Panc1 (cell line): ENCODE measurements at places on chromosomes 3 and 15. TPM values are rescaled to one million over a fixed set of nuclear protein-coding genes. Genes with fewer than 3 reads are reported as not detected.

GRCh38 chr3:67897351-67898336, 243.2 kb upstream of the SUCLG2 start:
- no peak for DNase-seq

GRCh38 chr3:150096700-150097587, 126.2 kb upstream of the PFN2 start:
- no peak for DNase-seq

- DNase-seq: no peak
Observed at GRCh38 chr3:137588871-137589270, 175.2 kb upstream of the SOX14 start.

The ANKRD34C gene
- not detected for total RNA-seq

- no peak for DNase-seq
Observed at GRCh38 chr3:79358327-79358726, 409.5 kb downstream of the ROBO1 start.

The MEGF11 gene
- 0.95 TPM for total RNA-seq

- DNase-seq: no peak
Observed at GRCh38 chr15:82943176-82943575, 9.3 kb downstream of the HOMER2 start.

DNA sequence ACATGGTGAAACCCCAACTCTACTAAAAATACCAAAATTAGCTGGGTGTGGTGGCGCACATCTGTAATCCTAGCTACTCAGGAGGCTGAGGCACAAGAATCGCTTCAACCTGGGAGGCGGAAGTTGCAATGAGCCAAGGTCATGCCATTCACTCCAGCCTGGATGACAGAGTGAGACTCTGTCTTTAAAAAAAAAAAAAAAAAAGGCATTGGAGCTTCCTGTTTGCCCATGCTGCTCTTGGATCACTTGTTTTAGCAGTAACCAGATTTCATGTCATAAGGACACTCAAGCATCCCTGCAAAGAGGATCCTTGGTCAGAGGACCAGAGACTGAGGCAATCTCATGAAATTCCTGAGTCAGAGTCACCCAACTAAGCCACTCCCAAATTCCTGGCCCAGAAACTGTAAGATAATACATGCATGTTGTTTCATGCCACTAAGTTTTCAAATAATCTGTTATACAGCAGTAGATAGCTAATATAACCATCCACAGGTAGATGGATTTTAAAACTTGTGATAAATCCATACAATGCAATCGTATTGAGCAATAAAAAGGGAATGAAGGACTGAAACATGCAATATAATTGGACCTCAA, 82.0 kb upstream of the XXYLT1 start:
- peak; percentile 69 for DNase-seq

The GUCA1C gene
- not detected for total RNA-seq

The CA12 gene
- 0.74 TPM for total RNA-seq

The CHRNA5 gene
- 52.4 TPM for total RNA-seq

DNA sequence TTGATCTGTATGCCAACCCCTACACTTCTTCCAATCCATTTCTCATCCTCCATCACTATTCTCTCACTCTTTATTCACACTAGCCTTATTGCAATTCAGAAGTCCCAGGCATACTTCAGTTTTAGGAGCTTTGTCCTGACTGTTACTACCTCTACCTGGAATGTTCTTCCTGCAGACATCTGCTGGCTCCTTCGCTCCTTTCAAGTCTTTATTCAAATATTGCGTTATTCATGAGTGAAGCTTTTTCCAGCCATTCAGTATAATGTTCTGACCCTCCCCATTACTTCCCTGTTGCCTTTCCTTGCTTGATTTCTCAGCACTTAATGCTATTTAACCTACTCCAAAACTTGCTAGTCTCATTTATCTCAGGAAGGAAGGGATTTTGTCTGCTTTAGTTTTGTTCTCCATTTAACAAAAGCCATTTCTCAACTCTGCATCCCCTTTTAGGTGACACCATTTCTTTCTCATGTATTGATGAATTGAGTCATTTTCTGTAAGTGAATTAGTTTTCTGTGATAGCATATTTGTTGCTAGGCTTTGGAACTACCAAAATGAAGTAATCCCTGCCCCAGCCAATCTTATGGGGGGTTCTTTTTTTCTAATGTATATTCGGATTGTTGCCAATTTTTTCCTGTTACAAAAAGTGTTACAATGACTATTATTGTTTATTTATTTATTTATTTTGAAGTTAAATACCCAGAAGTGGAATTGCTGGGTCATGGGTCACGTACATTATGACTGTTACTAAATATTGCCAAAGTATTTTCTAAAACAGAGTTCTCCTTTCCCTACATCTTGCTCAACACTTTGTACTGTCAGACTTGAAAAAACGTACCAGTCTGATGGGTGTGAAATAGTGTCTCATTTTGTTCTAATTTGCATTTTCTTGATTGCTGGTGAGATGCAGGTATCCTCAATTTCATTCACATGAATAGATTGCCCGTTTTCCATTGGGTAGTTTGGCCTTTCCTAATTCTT, 9.4 kb downstream of the ATP11B start:
- DNase-seq: no peak

The RBSN gene
- total RNA-seq: 13.6 TPM

- no peak for DNase-seq
Observed at GRCh38 chr3:30400926-30401325, 205.5 kb upstream of the TGFBR2 start.

DNA sequence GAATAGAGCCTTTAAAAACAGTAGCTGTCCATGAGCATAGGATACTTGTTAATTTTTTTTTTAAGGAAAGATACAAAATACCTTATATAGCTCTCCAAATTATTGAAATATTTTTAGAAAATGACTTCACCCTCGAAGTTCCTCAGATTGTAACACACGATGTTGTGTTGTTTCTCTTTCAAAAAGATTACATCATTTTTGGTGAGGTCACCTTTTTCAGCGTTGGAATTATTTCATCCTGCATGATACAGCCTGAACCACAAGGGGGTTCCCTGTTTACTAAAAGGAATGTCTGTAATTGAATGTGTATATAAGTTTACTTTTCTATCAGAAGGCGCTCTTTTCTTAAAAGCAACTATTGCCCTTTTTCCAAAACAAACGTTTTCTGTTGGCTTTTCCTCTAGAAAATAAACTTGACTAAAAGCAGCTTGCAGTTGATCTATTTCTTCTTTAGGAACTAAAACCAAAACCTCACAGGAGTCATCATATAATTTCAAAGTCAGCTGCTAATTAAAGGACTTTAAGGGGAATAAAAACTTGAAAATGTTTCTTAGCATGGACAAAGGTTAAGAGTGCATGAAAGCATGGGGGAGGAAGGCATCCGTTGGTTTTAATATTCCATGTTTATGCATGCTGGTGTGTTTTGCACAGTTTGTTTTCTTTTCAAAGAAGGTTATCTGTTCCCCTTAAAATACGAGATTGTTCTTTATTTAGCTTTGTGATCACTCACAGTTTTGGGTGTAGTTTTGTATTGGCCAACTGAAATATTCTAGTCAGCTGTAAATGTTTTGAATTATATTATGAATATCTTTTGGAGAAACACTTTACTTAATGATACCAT, 29.4 kb downstream of the LYSMD4 start:
- peak; percentile 82 for DNase-seq

GRCh38 chr3:150582620-150583019, 20.5 kb upstream of the SELENOT start:
- DNase-seq: no peak

DNA sequence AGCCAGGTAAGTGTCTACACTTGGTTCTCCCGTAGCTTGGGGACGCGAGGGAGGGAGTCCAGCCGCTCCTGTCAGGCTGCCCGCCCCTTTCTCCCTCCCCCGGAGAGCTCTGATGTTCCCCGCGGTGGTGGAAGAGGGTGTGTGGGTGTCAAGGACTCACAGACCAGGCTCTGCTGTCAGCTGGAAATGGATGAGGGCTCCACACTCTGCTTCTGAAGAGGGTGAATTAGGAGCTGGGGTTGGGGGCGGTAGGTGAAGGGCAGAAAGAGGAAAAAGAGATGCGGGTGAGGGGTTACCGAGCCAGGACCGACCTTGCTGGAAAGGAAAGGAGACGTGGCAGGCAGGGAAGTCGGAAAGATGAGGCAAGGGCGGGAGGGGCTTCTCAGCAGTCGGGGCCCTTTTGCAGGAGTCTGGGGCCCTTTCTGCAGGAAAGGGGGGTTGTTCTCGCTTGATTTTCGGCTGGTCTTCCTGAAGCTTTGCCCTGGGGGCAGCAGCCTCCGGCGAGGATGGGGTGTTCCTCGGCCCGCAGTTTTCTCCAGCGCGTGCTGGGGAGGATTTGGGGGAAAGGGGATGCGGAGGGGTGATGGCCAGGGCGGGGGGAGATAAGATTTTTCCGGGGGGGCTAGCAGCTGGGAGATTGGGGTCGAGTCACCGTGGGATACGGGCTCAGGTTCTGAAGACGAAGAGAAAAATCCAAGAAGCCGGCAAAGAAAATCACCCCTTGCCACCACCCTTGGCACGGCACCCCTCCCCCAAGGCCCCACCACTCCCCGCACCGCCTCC, 602 bp upstream of the BAHD1 start:
- DNase-seq: no peak

DNA sequence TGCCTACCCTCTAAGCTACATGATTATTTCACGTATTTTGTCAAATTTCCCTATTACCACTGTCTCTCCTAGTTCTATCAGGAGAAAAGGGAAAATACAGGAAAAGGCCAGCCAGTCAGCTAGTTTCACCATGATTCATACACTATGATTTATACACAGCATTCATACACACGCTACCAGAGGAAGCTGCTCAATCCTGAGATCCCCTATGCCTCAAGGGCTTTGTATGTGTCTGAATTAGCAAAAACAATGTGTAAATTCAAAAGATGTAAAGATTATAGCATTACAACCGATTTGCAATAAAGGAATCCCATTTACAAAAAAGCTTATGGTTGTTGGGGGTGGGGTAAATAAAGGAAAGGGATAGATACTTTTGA, 3.1 kb upstream of the ACKR4 start:
- DNase-seq: peak; percentile 8

The ASB14 gene
- total RNA-seq: not detected

GRCh38 chr3:99999536-99999935, 114.8 kb downstream of the FILIP1L start:
- DNase-seq: no peak

The SPG21 gene
- 124 TPM for total RNA-seq

- no peak for DNase-seq
Observed at GRCh38 chr3:55816794-55817576, 329.9 kb upstream of the WNT5A start.

The TBCCD1 gene
- total RNA-seq: 14.5 TPM

DNA sequence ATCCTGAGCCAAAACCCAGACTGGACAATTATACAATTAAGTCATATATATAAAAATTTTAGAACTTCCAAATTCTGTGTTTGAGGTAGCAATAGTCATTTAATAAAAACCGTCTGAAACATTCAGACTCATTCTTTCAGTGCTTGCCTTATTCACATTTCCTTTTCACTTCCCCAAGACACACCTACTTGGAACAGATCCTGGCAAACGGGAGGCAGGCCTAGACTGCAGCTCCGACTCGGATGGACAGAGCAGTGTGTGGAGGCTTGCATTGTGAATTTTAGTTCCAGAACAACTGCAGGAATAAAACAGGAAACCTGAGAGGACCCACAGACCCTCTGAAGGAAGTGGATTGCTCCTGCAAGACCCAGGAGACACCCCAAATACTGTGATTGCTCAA, 341.4 kb downstream of the CNTN3 start:
- DNase-seq: no peak

DNA sequence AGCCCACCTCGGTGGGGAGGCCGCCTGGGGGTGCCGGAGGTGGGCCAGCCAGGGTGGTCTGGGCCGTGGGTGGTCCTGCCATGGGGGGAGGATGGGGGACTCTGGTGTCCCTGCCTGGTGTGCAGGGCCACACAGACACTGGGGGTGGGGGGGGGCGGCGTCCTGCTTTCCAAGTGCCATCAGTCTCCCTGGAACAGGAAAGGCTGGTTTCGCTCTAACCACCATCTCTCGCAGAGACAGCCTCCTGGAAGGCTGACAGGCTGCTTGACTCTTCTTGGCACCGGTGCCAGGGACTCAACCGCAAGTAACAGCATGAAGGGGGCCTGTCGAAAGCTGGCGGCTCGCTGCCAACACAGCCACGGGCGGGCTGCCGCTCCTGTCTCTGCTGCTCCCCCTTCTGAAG, 40.3 kb downstream of the RGMA start:
- DNase-seq: no peak

DNA sequence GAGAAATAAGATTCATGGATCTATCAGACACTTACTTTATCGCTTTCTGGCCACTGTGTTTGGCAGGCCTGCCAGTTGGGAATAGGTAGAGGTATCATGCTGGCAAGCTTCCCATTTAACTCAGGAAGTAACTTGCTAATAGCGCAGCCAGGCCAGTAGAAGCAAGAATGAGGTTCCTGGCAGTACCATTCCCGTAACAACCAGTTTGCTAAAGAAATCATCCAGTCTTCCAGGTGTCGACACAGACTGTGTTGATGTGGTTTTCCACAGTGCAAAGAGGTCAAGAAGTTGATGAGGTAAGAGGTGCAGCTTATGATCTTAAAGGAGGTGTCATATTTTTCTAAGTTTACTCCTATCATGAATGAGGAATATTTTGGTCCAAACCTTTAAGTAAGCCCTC, 46.2 kb downstream of the DPH6 start:
- DNase-seq: no peak

DNA sequence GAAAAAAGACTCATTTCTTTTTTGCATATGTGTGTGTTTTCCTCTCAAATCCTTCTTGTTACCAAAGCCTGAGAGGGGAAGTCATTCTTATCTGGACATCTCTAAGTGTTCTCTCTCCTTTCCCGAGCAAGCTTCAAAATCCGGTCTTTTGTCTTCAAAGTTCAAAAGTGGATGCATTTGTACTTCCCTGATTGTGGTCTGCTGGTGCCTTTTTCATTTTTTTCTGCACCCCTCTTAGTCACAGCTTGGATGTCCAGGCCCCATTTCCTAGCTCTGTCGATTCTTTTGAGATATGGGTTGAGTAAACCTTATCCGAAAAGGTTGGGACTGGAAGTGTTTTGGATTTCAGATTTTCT, 34.8 kb downstream of the EHD4 start:
- no peak for DNase-seq

DNA sequence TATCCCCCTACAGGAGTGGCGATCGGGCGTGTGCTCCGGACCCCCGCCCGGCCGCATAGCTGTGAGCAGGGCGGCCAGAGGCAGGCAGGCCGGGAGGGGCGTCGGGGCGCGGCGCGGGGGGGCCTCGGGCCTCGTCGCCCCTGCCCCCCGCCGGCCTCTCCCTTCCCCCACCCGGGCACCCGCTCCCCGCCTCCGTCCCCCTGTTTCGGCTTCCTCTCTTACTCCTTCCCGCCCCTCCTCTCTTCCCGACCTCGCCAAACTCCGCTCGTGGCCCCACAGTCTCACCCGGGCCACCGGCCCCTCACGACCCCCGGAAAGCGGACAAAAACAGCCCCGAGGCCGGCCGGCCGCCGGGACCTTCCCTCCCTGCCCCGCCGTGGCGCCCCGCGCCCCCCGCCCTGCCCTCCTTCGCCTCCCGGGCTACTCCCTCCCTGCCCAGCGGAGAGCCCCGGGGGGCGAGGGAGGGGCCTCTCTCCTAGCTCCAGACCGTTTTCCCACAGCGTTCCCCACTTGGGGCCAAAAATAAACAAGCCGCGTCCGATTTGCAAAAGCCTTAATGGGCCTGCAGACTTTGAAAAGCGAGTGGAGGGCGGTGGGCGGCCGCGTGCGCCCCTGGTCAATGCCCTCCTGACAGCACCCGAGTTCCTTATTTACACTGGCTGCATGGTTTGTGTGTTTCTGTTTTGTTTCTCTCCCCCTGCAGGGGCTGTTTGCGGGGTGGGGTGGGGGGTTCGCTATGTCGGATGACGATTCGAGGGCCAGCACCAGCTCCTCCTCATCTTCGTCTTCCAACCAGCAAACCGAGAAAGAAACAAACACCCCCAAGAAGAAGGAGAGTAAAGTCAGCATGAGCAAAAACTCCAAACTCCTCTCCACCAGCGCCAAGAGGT, 1.0 kb downstream of the UBE2E1 start:
- DNase-seq: no peak

The FBXO40 gene
- total RNA-seq: not detected

The ECE2 gene
- total RNA-seq: not detected

The GMNC gene
- total RNA-seq: not detected
